ENCODE measurements at places on chromosomes 4 and X. TPM values are rescaled to one million over a fixed set of nuclear protein-coding genes. Genes with fewer than 3 reads are reported as not detected.

The WDR17 gene
- total RNA-seq = 1.4 TPM

The MBNL3 gene
- total RNA-seq = 97.9 TPM

The ARMCX1 gene
- 73.5 TPM for total RNA-seq

DNA sequence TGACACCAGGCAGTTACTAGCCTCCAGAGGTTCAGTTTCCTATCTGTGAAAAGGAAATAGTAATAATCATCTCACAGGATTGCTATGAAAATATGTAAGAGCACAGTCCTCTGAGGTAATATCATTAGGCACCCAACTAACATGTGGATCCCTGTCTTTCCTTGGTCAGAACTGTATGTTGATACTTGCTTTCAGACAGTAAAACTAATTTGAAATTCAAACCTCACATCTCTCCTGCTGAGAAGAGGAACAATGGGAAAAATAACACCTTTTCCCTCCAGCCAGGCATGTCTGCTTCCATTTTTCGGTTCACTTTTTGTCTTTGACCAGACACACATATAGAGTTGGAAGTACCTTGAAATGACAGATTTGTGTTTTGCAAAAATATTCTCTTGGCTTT, 262.7 kb downstream of the IL15 start:
- no peak for DNase-seq
- H3K27me3 ChIP-seq = no peaks in the 10 kb centered on the region
- H3K4me3 ChIP-seq = no peak overlapping the region

DNA sequence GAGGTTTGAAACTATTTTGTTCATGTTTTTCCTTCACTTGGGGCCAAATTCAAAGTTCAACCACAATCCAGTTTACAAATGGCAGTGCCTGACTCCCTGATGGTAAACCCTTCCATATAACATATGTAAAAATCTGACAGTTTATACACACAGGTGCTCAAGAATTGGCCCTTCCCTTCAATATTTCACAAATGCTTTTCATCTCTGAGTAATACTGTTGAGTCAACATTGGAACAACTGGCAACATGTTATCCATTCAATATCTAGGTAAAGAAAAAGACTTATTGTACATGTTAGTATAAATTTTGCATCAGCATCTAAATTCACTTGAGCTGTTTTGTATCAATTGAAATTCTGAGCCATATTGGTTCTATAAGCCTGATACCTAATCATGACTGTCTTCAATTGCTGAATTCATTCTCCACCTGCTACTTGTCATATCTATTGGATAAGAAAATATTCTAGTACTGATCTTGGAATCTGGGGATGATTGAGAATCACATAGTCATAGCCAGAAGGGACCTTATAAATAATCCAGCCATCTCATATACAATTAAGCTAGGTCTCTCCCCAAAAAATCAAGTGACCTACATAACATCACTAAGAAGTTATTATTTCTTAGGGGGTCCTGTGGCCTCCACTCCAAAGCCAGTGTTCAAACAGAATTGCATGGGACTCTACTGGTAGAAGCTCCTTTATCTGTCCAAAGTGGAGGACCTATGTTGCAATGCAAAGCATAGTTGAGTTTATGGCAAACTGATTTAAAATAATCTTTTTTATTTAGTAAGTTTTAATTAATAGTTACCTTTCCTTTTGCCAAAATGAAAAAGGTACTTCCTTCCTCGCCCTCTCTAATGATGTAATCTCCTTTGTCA, 61.9 kb downstream of the PRKG2 start:
- H3K27me3 ChIP-seq = no peaks in the 10 kb centered on the region
- no peak for DNase-seq
- H3K27ac ChIP-seq = no peak overlapping the region
- H3K4me3 ChIP-seq = no peak overlapping the region

- no peaks in the 10 kb centered on the region for H3K4me1 ChIP-seq
- no peak overlapping the region for H3K27ac ChIP-seq
- H3K36me3 ChIP-seq = no peaks in the 10 kb centered on the region
- no peak for DNase-seq
These were observed 61.5 kb downstream of the EDNRA start for GRCh38 chr4:147542229-147542990.

- H3K27me3 ChIP-seq = no peaks in the 10 kb centered on the region
- H3K4me3 ChIP-seq = no peak overlapping the region
- no peak overlapping the region for H3K27ac ChIP-seq
- DNase-seq = peak; percentile 39
- H3K4me1 ChIP-seq = no peaks in the 10 kb centered on the region
- no peaks in the 10 kb centered on the region for H3K36me3 ChIP-seq
These were observed 89.3 kb upstream of the ENPP6 start for GRCh38 chr4:184306949-184307348.

GRCh38 chrX:136735601-136736000, 45.1 kb downstream of the ARHGEF6 start:
- DNase-seq = no peak
- H3K4me3 ChIP-seq = no peak overlapping the region
- H3K27ac ChIP-seq = no peak overlapping the region
- H3K4me1 ChIP-seq = no peaks in the 10 kb centered on the region
- no peaks in the 10 kb centered on the region for H3K36me3 ChIP-seq
- H3K27me3 ChIP-seq = no peaks in the 10 kb centered on the region

DNA sequence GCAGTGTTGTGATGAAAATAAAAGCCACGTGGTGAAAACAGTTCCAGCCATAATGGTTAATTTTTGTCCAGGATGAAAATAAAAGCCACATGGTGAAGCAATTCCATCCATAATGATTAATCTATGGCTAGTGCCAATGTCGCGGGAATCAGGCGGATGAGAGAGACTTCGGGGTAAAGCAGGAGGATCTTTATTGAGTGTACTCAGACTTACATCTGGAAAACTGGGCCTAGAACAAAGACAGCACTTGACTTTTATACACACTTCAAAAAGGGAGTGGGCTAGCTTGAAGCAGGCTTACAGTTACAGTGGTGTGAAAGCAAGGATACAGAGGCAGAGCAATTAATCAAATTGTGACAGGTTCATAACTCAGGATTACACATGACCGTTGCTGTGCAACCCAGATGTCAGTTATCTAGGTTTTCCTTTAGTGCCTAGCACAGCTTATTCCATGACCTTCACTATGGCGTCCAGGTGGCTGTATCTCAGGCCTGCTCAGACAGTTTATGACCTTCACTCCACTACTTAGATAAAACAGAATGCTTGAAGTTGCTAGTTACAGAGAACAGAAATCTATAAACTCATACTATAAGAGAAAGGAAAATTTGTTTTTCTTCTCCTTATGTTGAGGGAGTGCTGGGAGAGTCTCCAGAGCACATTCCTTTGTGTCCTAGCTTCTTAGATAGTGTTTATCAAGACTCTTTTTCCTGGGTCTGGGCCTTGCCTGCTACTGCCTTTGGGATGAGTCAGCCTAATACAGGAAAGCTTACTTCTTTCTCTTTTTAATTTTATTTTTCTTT, 5.9 kb upstream of the PLA2G12A start:
- no peak overlapping the region for H3K27ac ChIP-seq
- H3K4me3 ChIP-seq = no peak overlapping the region

- no peaks in the 10 kb centered on the region for H3K4me1 ChIP-seq
- no peaks in the 10 kb centered on the region for H3K27me3 ChIP-seq
- no peak overlapping the region for H3K4me3 ChIP-seq
- H3K27ac ChIP-seq = no peak overlapping the region
These were observed 186.5 kb downstream of the BANK1 start for GRCh38 chr4:101977076-101977475.

DNA sequence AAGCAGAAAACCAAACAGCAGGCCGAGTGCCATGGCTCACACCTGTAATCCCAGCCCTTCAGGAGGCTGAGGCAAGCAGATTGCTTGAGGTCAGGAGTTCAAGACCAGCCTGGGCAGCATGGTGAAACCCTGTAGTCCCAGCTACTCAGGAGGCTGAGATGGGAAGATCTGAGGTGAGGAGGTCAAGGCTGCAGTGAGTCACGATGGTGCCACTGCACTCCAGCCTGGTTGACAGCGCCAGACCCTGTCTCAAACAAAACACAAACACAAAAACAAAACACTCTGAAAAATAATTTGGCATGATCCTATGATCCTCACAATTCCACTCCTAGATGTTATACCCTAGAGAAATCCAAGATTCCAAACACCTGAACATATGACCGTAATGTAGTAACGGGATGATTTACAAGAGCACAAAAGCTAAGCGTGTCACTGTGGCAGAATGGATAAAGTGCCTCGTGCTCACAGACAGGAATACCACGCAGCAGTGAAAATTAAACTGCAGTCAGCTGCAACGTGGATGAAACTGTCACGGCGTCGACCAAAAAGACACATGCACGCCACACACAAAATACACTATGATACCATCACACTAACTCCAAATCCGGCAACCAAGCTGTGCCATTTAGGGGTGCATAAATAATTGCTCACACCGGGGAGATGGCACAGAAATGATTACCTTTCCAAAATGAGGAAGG, 1.7 kb downstream of the NELFA start:
- peak overlapping the region; percentile 29 for H3K27ac ChIP-seq
- H3K27me3 ChIP-seq = no peaks in the 10 kb centered on the region
- peaks cover 9% of the 10 kb centered on the region for H3K4me1 ChIP-seq
- DNase-seq = peak; percentile 63
- peaks cover 8% of the 10 kb centered on the region for H3K36me3 ChIP-seq

DNA sequence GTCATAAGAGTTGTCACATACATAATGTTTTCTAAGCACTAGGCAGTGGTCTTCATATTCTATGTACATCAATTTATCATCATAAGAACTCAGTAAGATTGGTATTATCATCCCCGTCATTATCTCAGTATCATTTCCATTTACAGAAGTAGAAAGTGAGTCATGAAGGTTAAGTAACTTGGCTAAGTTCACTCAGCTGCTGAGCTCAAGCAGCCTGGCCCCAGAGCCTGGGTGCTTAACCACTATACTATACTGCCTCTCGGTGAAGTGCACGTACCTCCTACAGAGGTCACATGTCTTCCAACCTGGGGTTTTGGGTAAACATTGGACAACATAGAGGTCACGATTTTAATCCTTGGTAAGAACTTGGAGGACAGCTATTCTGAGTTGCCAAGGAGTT, 161.5 kb upstream of the GATB start:
- H3K4me3 ChIP-seq = no peak overlapping the region
- H3K4me1 ChIP-seq = no peaks in the 10 kb centered on the region
- no peaks in the 10 kb centered on the region for H3K27me3 ChIP-seq
- no peaks in the 10 kb centered on the region for H3K36me3 ChIP-seq
- no peak for DNase-seq

GRCh38 chr4:176794651-176795050, 1.9 kb upstream of the VEGFC start:
- no peak overlapping the region for H3K27ac ChIP-seq
- no peaks in the 10 kb centered on the region for H3K36me3 ChIP-seq
- no peaks in the 10 kb centered on the region for H3K27me3 ChIP-seq
- no peak overlapping the region for H3K4me3 ChIP-seq
- no peak for DNase-seq
- peaks cover 7% of the 10 kb centered on the region for H3K4me1 ChIP-seq
